ENCODE measurements at places on chromosomes 12 and 14.
A peak's percentile ranks its signal among the peaks of the same experiment; 100 is the strongest.

GRCh38 chr12:93297032-93297431, 80.7 kb upstream of the NUDT4 start:
- no peak for DNase-seq

DNA sequence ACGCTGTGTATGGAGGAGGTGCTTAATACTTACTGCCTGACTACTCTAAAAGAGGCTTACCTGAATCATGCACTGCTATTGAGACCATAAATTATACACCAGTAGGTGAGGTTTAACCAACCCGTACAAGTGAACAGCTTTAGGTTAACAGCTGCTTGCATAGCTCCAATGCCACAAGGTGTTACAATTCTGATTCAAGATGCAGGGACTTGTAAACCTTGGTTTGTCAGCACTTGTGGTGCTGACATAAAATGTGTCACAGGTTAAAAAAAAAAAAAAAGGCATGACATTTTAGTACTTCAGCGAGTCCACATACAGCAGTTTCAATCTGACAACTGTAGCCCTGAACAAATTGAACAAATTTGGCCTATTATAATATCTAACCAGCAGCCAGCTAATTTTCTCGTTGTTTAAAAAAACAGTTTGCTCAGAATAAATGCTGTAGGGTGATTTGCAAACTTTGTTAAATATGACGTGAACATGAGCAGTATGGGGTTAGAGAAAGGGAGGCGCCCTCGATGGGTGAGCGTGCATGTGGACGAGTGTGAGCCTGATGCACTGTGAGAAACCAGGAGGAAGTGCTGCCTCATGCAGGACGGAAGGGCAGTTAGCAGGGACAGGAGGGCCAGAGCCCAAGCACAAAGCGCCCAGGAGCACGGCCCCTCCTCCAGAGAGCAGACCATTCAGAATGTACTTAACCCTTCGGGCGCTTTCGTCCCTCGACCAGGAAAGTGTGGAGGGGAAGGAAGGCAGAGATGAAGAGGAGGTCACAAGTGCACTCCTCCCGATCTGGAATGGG, 44.7 kb downstream of the TCHP start:
- DNase-seq = peak; percentile 54

- DNase-seq = no peak
Observed at GRCh38 chr12:118311666-118312065, 61.0 kb downstream of the TAOK3 start.

- no peak for DNase-seq
Observed at GRCh38 chr14:98955741-98956070, 316.3 kb downstream of the BCL11B start.

GRCh38 chr14:55556929-55557623, 22.9 kb upstream of the KTN1 start:
- DNase-seq = no peak

- no peak for DNase-seq
Observed at GRCh38 chr12:87338681-87339080, 690.5 kb downstream of the C12orf50 start.

DNA sequence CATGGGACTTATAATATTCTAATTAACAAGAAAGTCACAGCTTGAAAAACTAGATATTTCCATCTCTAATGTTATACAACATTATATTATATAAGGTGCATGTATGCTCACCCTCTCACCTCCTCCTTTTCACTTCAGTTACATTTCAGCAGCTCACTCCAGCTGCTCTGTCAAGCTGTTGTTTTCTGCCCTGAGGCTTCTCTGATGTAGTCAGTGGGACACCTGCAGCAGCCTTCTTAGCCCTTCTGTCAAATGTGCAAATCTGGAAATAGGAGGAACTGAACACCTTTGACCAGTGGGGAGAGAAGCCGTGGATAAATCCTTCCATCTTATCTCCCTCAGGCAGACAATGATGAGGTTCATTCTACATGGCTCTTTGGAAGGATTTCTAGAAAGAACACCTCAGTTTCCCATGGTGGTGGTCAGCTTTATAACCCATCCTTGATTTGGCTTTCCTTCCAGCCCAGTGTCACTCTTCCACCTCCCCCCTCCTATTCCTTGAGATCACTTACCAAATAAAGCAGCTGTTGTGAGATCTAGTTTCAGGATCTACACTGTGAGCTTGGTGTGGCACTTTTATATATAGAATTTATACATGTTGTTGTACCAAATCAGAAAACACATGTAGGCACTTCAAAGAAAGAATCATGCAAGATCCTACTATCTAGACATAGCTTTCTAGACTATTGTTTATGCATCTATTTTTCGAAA, 79.6 kb upstream of the STK38L start:
- DNase-seq = no peak

DNA sequence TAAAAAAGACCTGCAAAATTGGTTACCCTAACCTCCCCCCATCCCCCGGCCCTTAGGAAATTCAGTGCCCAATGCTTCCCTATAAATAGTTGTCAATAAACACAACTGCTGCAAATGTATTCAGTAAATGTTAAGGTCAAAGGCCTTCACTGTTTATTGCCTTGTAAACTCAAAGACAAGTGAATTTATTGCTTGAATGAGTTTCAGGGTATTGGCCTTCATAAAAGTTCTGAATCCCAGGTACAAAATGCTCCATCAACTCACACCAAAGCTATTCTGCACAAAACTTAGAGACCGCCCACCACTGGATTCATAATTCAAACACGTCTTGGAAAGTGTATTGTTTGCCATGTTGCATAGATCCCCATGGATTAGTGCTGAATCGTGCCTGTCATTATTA, 63.3 kb upstream of the CDKN3 start:
- DNase-seq = no peak

DNA sequence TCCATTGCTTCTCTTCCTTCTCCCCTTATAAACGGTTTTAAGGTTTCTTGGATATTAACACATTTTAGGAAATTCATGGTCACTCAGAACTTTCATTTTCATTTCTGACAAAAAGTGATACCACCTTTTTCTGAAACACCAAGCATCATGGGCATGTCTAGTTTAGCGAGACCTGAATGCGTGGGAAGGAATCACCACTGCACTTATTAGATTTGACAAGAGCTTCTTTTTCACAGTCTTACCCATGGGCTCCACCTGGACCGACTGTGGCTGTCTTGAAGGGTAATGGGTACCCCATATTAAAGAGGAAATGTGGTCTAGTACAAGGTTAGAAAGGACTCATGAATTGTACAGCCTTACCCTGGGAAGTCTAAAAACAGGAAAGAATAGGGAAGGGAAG, 95.4 kb downstream of the KCNK10 start:
- no peak for DNase-seq
